ENCODE measurements at places on chromosomes 5 and 9.

- no peak for DNase-seq
These were observed 33.1 kb downstream of the CRB2 start for GRCh38 chr9:123389070-123389469.

DNA sequence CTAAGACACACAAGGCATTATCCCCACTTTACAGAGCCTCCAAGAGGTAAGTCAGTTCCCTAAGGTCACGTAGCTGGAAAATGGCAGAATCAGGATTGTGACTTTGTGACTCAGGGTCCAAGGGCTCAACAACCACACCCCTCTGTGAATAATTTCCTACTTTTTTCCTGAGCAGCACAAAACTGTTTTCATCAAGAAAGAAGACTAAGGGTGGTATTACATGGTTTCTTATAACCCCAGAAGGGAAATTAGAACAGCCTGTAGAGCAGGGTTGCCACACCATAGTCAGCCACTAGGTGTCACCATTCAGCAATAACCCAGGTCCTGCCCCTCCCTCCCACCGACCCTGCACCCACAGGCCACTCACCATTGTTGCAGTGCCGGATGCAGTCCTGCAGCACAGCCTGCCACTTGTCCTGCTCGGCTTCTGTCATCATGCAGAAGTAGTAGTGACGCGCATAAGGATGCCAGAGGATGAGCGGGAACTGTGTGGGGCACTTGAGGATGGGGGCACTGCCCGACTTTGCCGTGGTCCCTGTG, 72.1 kb downstream of the LRSAM1 start:
- no peak for DNase-seq

DNA sequence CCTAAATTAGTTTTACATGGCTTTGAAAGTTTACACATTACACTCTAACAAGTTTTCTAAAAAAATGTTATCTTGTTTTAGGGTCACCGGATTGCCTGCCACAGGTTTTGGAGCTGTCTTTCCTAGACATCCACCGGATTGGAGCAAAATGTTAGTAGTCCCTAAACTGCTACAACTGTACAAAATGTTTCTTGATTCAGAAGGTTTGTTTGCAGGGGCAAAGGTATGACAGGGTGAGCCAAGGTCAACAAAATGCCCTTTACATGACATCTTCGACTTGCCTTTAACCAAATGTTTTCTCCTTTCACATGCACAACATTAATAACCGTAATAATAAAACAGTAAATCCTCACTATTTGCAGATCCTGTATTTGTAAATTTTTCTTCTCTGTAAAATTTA, 37.2 kb downstream of the CFAP95 start:
- no peak for DNase-seq

DNA sequence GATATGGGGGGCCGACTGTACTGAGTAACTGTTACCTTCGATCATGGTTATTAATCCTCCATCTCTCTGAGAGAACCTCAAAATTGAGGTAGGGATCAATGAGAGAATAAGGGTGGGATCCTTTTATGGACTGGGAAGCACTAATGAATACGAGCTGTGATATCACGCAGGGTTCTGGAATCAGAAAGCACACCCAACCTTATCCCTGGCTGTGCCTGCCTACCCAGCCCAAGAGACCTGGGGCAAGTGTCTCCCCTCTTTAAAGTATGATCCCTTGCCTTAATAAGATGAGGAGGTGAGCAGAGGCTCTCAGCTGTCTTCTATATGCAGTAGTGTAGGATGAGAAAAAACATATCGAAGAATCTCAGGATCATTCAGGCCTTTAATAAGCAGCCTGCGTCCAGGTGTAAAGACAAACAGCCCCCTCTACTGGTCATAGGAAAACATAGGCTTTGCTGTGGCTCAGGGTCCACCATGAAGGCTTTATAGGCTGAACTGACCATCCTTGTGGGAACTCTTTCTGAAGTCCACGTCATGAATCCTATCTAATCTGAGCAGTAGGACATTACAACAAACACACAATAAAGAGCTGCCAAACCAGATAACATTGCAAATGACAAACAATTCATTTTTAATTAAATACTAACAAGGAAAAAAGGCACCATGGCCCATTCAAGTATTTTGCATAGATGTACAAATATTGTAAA, 16.8 kb downstream of the NIPAL4 start:
- DNase-seq: peak; percentile 11

GRCh38 chr5:88438006-88438405, 169.4 kb upstream of the TMEM161B start:
- no peak for DNase-seq

DNA sequence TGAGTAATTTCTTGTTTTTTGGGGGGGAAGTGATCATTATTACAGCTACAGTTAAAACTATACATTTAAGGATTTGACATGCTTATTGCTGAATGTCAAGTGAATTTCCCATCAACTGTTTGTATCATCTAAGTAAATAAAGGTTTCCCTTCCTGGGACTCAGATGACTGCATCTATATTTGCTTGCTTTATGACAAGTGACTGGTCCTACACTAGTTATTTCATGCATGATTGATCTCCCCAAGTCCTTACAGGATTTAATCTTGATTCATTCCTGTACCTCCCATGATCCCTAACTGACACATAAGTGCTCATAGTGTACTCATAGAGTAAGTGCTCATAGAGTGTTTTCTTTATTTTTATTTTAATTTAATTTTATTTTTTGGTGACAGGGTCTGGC, 2.8 kb downstream of the TXNDC8 start:
- no peak for DNase-seq

DNA sequence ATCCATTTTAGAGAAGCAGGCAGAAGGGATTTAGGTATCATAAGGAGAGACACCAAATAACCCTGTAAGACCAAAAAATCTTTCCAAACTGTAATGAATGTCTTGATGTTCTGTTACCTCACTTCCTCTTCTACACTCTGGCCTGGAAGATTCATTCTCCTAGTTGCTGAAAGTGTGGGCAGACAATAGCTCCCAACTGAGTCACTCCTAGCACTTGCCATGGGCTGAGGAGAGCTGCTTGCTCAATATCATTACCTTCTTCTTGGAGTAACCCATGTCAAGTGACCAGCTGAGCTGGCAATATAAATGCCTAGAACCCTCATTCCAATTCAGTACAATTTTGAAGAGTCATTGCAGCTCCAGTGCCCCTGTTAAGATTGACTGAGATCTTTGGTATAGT, 1985.5 kb upstream of the CDH6 start:
- DNase-seq: no peak

- no peak for DNase-seq
These were observed 36.5 kb downstream of the LAMC3 start for GRCh38 chr9:131045300-131046092.

DNA sequence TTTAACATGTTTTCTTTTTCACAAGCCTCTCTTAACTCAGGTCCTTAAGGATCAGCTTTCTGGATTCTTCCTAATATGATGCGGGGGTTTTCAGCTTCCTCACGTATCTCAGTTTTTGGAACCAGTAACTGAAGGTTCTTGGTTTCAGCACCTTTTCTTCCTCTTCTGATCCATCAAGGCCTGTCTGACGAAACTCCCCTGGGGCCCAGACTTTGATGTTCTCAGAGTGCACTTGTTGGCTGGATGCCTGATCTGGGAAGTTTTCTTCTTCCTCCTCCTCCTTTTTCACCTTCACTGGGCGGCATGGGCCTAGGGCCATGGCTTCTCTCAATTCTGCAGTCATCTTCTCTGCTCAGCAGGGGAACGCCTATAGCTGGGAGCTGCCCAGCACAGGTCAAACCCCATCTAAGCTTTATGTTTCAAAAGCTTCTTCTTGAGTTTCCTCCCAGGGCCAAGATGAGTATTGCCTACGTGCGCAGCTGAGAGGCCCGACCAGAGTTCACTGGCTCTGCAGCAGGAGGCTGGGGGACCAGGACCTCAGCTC, 44.8 kb downstream of the GHR start:
- no peak for DNase-seq

GRCh38 chr9:98610211-98610610, 98.5 kb downstream of the GABBR2 start:
- no peak for DNase-seq

- no peak for DNase-seq
These were observed 3.3 kb downstream of the ANKS6 start for GRCh38 chr9:98793031-98793430.

- DNase-seq: no peak
These were observed 19.8 kb downstream of the ADAMTS2 start for GRCh38 chr5:179325296-179326031.

DNA sequence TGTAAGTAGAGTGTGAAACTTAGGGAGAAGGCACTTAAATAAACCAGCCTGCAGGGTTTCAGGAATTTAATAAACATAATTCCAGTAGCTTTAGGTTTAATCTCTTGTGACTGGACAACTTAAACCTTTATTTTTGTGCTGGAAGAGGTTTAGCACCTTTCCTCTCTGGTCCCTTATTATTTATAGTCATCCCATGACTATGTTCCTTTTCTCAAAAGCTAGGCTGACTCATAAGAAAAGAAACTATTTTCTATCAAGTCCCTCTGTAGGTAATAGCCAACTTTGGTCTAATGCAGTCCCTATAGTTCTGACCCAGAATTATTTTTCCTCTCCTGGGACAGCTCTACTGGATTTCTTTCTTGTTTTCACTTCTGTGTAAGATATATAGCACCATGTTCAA, 588.9 kb downstream of the NR2F1-AS1 start:
- no peak for DNase-seq

- no peak for DNase-seq
These were observed 566 bp upstream of the FOCAD start for GRCh38 chr9:20683351-20684034.

- DNase-seq: no peak
These were observed 6.6 kb upstream of the ENC1 start for GRCh38 chr5:74647096-74647495.

DNA sequence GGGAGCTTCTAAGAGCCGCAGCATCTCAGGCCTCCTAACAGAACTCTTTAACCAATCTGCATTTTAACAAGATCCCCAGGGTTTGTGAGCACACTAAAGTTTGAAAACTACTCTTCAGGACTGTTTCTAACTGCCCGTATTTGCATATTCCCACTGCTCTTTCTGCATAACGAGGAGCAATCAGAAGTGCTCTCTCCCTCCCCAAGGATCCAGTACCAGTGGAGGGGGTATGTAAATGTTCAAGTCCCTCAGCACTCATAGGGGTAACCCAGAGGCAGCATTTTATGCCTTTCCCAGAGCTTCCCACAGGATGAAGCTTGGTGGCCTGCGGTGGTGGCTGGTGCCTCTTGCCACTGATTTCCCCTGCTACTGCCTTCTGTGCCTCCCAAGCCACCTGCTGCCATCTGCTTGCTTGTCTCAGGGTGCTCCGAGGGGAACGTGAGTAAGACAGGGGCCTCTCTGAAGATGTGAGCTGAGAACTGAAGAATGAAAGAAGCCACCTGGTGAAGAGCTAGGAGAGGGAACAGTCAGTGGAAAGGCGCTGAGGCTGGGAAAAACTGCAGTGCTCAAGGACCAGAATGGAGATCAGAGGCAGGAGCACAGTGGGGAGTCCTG, 30.0 kb upstream of the PPP1R2B start:
- DNase-seq: no peak

- DNase-seq: no peak
These were observed 21.2 kb downstream of the CDH10 start for GRCh38 chr5:24623624-24624023.

- DNase-seq: no peak
These were observed 34.6 kb downstream of the MARVELD2 start for GRCh38 chr5:69449511-69449910.

DNA sequence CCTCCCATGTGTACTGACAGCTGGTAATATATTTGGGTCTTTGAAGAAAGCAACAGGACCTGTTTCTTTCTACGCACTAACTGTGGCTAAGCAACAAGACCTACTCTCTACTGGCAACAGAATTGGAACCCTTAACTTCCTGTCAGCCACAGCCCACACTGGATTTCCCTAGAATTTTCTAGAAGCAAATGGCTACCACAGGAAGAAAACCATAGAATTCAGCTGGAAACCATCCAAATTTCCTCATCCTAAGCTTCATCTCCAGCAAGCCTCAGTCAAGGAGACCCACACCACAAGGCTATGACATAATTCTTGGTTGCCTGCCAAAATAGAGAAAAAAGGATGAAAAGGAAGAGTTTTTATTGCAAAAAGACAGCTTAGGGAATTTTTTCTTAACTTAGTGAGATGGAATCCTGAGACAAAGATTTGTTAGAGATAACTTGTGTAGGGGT, 171.8 kb upstream of the TNC start:
- no peak for DNase-seq

DNA sequence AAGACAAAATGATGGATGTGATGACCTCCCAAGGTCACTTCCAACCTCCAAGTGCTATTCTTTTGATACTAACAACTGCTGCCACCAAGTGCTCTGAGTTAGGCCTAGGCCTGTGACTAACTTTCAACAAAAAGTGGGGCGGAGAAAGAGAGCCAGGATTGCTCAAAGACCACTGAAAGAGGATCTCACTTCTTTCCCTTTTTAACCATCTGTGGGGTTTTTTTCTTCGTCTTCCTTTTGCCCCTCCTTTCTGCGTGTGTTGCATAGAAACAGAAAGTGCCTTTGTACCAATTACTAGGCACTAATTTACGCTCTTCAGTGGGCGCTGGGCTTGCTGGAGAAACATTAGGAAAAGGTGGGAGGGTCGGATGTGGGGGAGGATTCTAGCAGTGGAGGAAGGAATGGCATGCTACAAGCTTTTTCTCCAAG, 8.0 kb downstream of the KLF9 start:
- DNase-seq: no peak

DNA sequence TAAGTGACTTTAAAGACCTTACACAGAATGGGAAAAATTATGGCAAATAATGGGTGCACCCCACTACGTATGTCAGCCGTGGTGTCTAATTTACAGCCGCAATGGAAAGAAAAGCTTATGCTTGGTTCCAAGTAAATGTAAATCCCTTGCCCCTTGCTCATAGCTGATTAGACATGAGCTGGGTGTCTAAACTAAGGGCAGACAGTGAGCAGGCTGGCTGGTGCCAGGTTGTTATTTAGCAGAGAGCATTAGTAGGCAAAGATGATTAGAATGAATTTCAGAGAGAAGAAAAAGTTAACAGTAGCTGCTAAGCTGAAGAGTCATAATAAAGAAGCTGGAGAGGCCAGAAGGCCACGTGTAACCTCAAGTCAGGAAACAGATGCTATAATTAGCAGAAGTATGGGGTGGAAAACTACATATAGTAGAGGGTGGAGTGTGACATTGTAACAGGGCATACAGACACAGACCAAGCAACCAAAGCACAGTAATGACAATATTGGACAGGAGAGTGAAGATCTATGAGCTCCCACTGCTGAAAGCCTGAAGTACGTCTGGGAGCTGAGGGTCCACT, 257.7 kb downstream of the MCTP1 start:
- no peak for DNase-seq

- no peak for DNase-seq
These were observed 141.7 kb upstream of the STK32A start for GRCh38 chr5:147093138-147093537.

- no peak for DNase-seq
These were observed 165.9 kb downstream of the ZNF608 start for GRCh38 chr5:124580512-124580911.

GRCh38 chr9:119441338-119441737, 72.1 kb upstream of the BRINP1 start:
- DNase-seq: no peak

GRCh38 chr9:87068177-87068840, 121.0 kb upstream of the GAS1 start:
- DNase-seq: no peak

- no peak for DNase-seq
These were observed 151.5 kb upstream of the IL12B start for GRCh38 chr5:159481751-159482150.
